ENCODE measurements at places on chromosomes 6 and 20.

- no peak for DNase-seq
Observed at GRCh38 chr6:157988700-157989063, 7.0 kb downstream of the SYNJ2 start.

DNA sequence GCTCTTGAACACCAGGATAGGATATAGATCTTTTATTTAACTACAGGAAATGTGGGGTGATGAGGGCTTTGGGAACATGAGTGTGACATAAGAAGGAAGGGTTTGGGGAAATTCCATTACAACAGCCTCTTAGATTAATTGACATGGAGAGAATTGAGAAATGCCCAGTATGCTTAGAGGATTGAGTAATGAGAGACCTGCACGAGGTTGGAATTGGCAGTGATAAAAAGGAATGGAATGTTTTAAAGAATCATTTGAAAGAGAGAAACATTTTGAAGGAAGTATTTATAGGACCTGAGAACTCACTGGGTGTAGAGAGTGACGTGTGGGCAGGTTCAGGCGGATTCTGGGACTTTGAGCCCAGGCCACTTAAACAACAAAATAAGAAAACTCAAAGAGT is 227.0 kb downstream of the BMP2 start:
- no peak for DNase-seq

GRCh38 chr6:43858161-43859153 is 88.4 kb downstream of the VEGFA start:
- peak; percentile 35 for DNase-seq

- DNase-seq = no peak
Observed at GRCh38 chr20:58071298-58071697, 157.2 kb downstream of the ANKRD60 start.

GRCh38 chr6:55898342-55898741 is 23.0 kb upstream of the BMP5 start:
- DNase-seq = no peak

GRCh38 chr6:154969796-154970195 is 25.3 kb upstream of the TIAM2 start:
- DNase-seq = no peak

GRCh38 chr20:10312111-10312510 is 93.5 kb downstream of the SNAP25 start:
- DNase-seq = no peak

- DNase-seq = no peak
Observed at GRCh38 chr6:71929047-71929446, 42.7 kb downstream of the RIMS1 start.

DNA sequence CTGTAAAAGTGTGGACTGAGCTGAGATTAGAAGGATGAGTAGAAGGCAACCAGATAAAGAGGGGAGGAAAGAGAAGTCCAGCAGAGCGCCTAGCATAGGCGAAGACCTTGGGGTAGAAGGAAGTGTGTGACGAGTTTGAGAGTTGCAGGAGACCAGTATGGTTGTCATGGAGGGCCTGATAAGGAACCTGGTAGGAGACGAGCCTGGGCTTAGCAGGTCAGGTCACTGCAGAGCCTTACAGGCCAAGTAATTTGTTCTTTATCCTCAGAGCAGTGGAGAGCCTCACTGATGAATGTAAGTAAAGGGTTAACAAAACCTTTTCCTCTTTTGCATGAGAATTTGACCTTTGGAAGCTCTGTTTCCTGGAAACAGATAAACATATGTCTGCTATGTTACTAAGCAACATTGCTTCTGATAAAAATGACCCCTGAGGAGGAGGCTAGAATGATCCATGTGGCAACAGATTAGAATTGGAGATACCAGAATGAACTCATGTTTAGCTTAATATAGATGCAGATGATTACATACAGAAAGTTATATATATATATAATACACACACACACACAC is 2.9 kb upstream of the TMEM74B start:
- DNase-seq = no peak

GRCh38 chr6:153016846-153017245 is 14.3 kb upstream of the MTRF1L start:
- DNase-seq = no peak

DNA sequence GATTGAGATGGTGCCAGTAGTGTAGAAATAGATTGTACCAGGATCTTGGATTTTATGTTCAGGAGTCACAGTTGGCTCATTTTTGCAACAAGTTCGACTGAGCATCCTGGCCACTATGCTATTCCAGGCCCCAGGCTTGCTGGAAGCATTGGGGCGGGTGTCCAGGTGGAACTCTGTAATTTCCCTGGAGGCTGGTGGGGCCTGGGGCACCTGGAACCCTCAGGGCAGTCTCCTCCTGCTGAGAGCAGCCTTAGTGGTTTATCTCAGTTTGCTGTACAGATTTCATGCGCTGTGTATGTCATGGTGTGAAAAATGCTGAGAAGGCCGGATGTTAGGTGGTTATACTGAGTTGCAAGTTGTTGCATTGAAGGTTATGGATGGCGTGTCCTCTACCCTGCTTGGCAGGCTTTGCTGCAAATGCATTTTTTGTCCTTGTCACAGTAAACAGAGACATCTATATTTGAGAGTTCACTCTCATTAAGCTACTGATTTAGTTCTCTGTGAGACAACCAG is 135.1 kb upstream of the MYLIP start:
- DNase-seq = no peak

- DNase-seq = no peak
Observed at GRCh38 chr6:107064579-107065065, 36.6 kb downstream of the MTRES1 start.

GRCh38 chr6:24332317-24332716 is 25.5 kb downstream of the DCDC2 start:
- no peak for DNase-seq

GRCh38 chr6:22727710-22728109 is 158.3 kb downstream of the HDGFL1 start:
- no peak for DNase-seq

DNA sequence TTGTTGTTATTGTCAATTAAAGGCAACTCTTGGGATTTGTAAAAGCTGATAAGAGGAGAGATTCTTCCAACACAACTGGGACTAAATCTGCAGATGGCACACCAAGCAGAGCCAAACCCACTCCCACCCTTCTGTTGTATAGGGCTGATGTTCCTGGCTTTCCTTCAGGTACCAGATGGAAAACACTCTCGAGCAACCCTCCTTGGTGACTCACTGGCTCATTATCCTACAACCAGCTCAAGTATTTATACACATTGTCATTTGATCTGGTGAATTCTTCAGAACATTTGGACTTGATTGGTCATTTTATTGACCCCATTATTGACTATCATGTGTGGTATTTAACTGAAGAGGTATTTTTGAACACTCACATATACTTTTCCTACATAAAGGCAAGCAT is 190.3 kb upstream of the PCSK2 start:
- peak; percentile 93 for DNase-seq

DNA sequence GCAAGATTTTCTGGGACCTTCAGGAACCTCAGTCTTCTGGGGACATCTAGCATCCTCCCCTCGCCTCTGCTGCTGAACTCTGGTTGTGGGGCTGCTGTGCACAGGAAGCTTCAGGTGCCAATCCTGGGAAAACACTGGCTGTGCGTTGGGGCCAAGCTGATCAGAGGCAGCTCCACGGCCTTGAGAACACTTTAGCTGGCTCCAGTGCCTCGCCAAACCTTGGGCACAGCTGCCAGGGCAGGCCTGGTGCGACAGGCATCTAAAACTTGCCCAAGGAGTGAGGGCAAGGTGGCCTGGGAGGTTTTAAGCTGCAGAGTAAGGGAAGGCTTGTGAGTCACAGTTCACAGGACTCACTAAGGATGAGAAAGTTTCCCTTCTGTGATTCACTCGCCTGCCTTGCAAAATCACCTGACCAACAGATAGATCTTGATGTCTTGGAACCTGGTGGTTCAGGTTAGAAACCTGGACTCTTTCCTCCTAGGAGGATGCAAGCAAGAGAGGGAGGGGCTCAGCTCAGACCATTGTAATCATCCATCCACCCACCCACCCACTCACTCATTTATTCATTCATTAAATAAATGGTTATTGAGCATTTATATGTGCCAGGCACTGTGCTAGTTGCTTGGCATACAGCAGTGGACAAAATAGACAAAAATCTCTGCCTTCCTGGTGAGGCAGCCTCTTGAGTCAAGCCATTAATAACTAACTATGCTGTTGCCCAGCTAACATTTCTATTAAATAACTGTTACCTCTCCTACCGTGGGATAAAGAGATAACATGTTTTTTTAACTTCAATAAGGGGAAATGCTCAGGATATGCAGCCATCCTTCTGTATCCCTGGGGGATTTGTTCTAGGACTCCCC is 2.5 kb upstream of the SPATS1 start:
- no peak for DNase-seq

DNA sequence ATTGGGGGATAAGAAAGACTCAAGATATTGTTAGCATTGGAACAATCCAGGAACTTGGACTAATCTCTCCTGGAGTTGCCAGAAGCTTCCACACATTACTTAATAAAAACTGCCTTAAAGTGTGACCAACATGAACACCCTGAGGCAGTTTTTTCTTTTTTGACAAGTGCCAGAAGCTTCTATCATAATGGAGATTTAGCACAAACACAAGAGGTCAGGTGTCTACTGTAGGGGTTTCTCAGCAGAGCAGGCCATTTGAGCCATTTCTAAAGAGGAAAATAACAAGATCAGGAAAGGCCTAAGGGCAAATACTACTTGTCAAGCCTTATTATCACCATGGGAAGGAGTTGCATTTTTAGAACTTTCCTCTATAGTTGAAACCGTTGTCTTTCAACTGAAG is 361.5 kb downstream of the EPM2A start:
- DNase-seq = peak; percentile 71

GRCh38 chr6:19833947-19834346 is 3.2 kb upstream of the ID4 start:
- DNase-seq = no peak

DNA sequence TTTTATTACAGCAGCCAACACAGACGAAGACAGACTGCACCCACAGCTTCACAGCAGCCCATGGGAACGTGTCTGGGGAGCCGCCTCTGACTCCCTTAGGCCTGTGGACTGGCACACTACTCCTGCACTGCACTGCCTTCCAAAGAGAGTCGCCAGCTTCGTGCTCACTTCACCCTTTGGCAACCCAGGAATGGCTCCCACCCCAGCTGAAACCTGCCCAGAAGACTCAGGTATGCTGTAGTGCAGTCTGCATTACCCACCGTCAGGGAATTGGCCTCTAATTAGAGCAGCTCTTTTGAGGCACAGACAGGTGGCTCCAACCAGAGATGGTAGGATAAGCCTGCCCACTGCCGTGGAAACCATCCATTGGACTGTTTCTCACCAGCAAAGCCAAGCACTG is 39.9 kb upstream of the FRMD1 start:
- DNase-seq = no peak

GRCh38 chr20:2065099-2065498 is 36.5 kb upstream of the STK35 start:
- DNase-seq = no peak

DNA sequence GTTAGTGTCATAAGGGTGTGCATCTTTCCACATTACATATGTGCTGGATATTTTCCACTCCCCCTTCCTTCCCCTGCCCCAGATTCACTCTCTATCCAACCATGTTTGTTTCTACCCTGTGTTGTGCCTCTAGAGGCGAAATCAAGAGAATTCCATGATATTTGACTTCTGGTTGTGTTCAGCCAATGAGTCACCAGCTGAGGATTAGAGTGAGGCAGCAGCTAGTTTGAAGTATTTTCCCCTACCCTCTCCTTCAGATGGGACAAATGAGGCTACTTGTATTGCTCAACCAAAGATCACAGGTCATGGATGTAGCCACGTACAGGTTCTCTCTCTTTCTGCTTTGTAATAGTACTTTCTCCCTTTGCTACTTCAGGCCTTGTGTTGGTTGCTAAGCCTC is 24.5 kb upstream of the OR2J2 start:
- DNase-seq = no peak

DNA sequence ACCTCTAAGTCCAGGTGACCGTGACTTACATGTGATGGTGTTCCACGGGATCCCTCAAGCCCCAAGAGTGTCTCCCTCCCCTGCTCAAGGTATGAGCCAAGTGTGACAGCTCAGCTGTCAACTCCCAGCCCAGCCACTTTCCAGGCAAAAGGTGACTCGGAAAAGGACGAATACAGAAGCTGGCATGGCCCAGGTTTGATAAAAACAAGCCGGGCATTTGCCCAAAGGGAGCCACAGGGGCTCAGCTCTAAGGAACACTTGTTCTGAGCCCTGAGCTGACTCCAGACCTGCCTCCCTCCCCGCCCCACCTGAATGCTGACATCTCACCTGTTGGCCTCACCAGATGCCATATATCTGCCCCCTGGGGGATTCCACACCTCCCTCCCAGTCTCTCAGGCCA is 43.0 kb upstream of the BPIFA2 start:
- no peak for DNase-seq

DNA sequence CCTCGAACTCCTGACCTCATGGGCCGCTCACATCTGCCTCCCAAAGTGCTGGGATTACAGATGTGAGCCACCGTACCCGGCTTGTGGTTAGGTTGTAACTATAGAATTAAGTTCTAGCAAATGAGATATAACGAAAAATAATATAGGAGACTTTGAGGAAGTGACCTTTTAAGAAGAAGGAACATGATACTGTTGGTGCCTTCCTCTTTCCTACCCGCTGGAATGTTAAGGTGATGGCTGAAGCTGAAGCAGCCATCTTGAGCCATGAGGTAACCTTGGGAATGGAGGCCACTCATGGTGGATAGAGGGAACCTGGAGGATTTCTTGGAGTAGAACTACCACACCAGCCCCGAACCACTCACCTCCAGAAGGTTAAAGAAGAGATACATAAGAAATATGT is 48.1 kb upstream of the MDGA1 start:
- no peak for DNase-seq

GRCh38 chr6:45388328-45388727 is 10.6 kb upstream of the SUPT3H start:
- DNase-seq = no peak

DNA sequence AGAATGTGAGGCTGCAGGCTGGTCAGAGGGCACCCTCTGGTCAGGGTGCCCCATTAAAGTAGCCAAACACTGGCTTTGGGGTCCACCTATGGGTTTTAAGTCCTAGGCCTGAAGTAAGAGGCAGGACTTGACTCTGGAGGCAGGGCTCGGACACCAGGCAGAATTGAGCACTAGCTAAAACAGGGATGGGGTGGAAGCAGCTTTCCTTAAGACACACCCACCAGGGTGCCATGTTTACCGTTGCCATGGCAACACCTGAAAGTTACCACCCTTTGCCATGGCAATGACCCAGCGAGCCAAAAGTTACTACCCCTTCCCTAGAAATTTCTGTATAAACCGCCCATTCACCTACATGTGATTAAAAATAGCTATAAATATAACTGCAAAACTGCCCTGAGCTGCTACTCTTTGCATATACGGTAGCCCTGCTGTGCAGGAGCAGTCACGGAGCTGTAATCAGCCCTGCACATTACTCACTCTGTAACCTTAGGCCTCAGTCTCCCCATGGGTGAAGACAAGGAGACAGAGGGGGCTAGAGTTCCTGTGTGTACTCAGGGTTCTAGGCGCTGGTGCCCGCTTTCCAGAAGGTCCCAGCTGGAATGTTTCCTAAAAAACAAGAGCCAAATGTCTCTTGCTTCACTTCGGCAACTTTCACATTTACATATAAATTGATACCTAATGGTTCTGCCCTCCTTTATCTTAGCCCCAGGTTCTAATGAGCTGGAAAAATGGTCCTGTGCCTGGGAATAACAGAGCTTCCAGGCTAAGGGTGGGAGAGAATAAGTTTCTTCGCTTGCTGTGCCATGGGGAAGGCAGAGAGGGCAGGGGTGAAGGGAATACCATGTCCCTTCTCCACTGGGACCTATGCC is 27.2 kb upstream of the SRSF6 start:
- no peak for DNase-seq

GRCh38 chr20:35523298-35523888 is 6.1 kb downstream of the C20orf173 start:
- DNase-seq = peak; percentile 29
